CD4-positive, alpha-beta memory T cell (primary cell): ENCODE measurements at places on chromosomes 13 and 19. TPM values are rescaled to one million over a fixed set of nuclear protein-coding genes. Genes with fewer than 3 reads are reported as not detected.

- H3K4me1 ChIP-seq, result no peaks in the 10 kb centered on the region
- H3K4me3 ChIP-seq, result no peak overlapping the region
- no peaks in the 10 kb centered on the region for H3K36me3 ChIP-seq
- no peak for DNase-seq
- H3K27me3 ChIP-seq, result no peaks in the 10 kb centered on the region
Observed at GRCh38 chr13:46278474-46278873, 66.7 kb downstream of the LRRC63 start.

- no peaks in the 10 kb centered on the region for H3K36me3 ChIP-seq
- DNase-seq, result no peak
- H3K27me3 ChIP-seq, result no peaks in the 10 kb centered on the region
- no peak overlapping the region for H3K4me3 ChIP-seq
Observed at GRCh38 chr13:36154567-36155291, 23.5 kb upstream of the DCLK1 start.

GRCh38 chr19:13020002-13020414, 24.7 kb downstream of the NFIX start:
- peaks cover 19% of the 10 kb centered on the region for H3K4me1 ChIP-seq
- no peak overlapping the region for H3K4me3 ChIP-seq
- H3K36me3 ChIP-seq, result no peaks in the 10 kb centered on the region
- no peak for DNase-seq
- no peak overlapping the region for H3K27ac ChIP-seq

- no peaks in the 10 kb centered on the region for H3K4me1 ChIP-seq
- H3K4me3 ChIP-seq, result no peak overlapping the region
- H3K27me3 ChIP-seq, result no peaks in the 10 kb centered on the region
- no peak for DNase-seq
Observed at GRCh38 chr13:80001510-80001842, 339.4 kb downstream of the SPRY2 start.

DNA sequence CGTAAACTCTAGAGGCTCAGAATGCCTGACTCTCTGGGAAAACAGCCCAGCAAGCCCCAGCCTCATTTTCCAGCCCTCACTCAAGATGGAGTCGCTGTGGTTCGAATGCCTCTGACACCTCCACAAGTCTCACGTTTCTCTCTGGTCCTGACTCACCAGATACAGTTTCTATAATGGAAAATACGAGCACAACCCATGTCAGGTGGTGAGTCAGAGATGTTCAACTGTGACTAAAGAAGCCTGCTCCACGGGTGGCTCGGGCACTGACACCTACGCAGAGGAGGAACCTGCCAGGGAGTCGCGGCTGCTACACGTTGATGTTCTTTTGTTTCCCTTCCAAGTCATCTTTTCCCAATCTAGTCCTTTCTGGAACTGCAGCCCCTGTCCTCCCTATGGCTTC, 87.1 kb upstream of the STK24 start:
- H3K36me3 ChIP-seq, result no peaks in the 10 kb centered on the region
- no peaks in the 10 kb centered on the region for H3K27me3 ChIP-seq
- H3K4me3 ChIP-seq, result no peak overlapping the region
- H3K27ac ChIP-seq, result no peak overlapping the region
- H3K4me1 ChIP-seq, result peaks cover 5% of the 10 kb centered on the region
- DNase-seq, result no peak

DNA sequence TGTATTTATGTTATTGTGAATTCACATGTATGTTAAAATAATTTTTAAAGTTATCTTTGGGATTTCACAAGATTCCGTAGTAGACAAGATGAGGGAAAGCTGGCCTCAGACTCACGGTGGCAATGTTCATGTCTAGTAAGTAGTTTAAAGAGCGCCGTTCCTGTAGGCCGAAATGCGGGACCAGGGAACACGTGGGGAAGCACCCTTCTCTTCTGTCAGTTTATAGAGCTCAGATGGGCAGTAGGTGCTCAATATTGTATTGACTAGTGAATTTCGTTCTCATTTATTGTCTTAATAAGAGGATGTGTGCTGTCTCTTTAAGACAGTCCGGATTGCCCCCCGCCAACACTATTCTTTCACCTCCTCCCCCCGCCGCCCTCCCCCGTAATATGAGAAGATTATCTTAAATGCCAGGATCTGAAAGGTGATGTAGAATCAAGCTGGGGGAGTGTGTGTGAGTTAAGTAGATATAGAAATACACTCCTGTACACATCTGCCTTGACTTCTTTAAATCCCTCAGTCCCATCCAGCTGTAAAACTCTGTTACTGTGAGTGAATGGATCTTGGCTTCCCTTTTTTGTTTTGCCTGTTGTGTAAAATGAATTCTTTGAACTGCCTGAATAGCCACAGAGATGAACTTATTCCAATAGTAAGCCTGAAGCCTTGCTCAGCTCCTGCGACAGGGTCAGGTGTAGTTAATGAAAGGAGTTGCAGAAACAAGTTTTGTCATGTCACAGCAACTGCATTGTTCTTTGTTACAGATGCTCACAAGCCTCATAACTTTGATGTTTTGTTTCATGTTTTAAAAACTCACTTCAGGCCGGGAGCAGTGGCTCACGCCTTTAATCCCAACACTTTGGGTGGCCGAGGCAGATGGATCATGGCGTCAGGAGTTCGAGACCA, 1.3 kb downstream of the LAMP1 start:
- H3K4me3 ChIP-seq, result peak overlapping the region; percentile 73
- peak overlapping the region; percentile 90 for H3K27ac ChIP-seq
- H3K4me1 ChIP-seq, result peaks cover 34% of the 10 kb centered on the region
- H3K27me3 ChIP-seq, result no peaks in the 10 kb centered on the region

DNA sequence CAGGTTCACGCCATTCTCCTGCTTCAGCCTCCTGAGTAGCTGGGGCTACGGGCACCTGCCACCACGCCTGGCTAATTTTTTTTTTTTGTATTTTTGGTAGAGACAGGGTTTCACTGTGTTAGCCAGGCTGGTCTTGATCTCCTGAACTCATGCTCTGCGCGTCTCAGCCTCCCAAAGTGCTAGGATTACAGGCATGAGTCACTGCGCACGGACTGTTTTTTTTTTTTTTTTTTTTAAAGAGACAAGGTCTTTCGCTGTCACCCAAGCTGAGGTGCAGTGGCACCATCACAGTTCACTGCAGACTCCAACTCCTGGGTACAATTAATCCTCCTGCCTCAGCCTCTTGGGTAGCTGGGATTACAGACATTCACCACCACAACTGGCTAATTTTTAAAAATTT, 8.2 kb upstream of the ADAMTS10 start:
- peaks cover 10% of the 10 kb centered on the region for H3K4me1 ChIP-seq
- H3K4me3 ChIP-seq, result no peak overlapping the region
- H3K36me3 ChIP-seq, result no peaks in the 10 kb centered on the region
- DNase-seq, result no peak
- no peaks in the 10 kb centered on the region for H3K27me3 ChIP-seq

- no peak for DNase-seq
- no peak overlapping the region for H3K27ac ChIP-seq
- peaks cover 10% of the 10 kb centered on the region for H3K27me3 ChIP-seq
- H3K4me3 ChIP-seq, result no peak overlapping the region
Observed at GRCh38 chr19:295687-296370, 4.6 kb upstream of the PLPP2 start.

DNA sequence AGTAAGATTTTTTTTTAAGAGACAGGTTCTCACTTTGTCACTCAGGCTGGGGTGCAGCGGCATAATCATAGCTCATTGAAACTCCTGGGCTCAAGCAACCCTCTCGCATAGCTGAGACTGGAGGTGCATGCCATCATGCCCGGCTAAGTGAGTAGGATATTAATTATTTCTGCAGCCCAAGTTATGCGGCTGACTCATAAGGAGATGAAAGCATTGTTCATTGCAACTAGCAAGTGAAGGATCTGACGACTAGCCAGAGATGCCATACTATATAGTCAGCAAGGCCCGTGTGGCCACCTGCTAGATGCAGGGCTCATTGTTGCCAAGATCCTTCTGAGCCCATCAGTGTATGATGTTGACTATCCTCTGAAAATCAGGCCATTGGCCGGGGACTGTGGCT, 45.2 kb downstream of the ABCC4 start:
- H3K36me3 ChIP-seq, result no peaks in the 10 kb centered on the region
- H3K4me3 ChIP-seq, result no peak overlapping the region
- no peaks in the 10 kb centered on the region for H3K4me1 ChIP-seq
- no peak for DNase-seq

GRCh38 chr19:11092181-11092538, 2.9 kb downstream of the LDLR start:
- H3K36me3 ChIP-seq, result no peaks in the 10 kb centered on the region
- DNase-seq, result peak; percentile 73
- no peak overlapping the region for H3K4me3 ChIP-seq
- H3K4me1 ChIP-seq, result peaks cover 71% of the 10 kb centered on the region
- H3K27ac ChIP-seq, result peak overlapping the region; percentile 98

DNA sequence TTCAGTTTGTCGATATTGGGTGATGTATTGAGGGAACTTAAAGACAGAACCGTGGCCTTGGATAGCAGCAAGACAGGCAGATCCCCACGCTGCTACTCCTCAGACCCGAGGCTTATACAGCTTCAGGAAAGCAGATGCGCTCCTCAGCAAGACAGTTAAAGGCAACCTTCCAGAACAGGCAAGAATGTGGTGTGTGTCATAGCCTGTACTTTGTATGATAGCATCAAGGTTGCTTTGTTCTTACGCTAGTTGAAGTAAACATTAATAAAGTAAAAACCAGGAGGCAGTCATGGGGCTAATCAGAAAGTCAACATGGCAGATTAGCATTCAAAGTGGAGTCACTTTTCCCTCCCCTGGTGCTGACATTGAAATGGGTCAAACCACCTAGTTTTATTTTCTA, 473.2 kb downstream of the DCT start:
- H3K27me3 ChIP-seq, result no peaks in the 10 kb centered on the region
- DNase-seq, result no peak
- H3K36me3 ChIP-seq, result no peaks in the 10 kb centered on the region
- no peaks in the 10 kb centered on the region for H3K4me1 ChIP-seq
- H3K27ac ChIP-seq, result no peak overlapping the region
- no peak overlapping the region for H3K4me3 ChIP-seq

- no peaks in the 10 kb centered on the region for H3K36me3 ChIP-seq
- H3K4me3 ChIP-seq, result no peak overlapping the region
- H3K27ac ChIP-seq, result no peak overlapping the region
- H3K4me1 ChIP-seq, result peaks cover 8% of the 10 kb centered on the region
Observed at GRCh38 chr13:25739376-25739775, 312.4 kb downstream of the SHISA2 start.

DNA sequence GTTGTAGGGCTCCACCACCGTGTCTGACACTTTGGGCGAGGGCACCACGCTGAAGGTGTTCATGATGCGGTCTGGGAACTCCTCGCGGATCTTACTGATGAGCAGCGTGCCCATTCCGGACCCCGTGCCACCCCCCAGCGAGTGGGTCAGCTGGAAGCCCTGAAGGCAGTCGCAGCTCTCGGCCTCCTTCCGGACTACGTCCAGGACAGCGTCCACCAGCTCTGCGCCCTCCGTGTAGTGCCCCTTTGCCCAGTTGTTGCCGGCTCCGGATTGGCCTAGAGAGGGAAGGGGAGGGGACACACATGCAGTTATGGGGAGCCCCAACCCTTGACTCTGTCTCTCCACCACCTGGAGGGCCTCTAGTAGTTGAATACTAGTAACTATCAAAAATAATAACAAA, 6.2 kb downstream of the TUBB4A start:
- no peaks in the 10 kb centered on the region for H3K4me1 ChIP-seq
- DNase-seq, result no peak
- no peak overlapping the region for H3K27ac ChIP-seq
- no peaks in the 10 kb centered on the region for H3K36me3 ChIP-seq
- no peaks in the 10 kb centered on the region for H3K27me3 ChIP-seq

- DNase-seq, result no peak
- H3K4me3 ChIP-seq, result no peak overlapping the region
- no peaks in the 10 kb centered on the region for H3K27me3 ChIP-seq
- H3K36me3 ChIP-seq, result no peaks in the 10 kb centered on the region
- H3K27ac ChIP-seq, result no peak overlapping the region
Observed at GRCh38 chr13:39959497-39960144, 304.2 kb downstream of the COG6 start.

- no peak overlapping the region for H3K4me3 ChIP-seq
- peaks cover 22% of the 10 kb centered on the region for H3K4me1 ChIP-seq
- no peak for DNase-seq
- H3K27ac ChIP-seq, result peak overlapping the region; percentile 22
- no peaks in the 10 kb centered on the region for H3K36me3 ChIP-seq
- H3K27me3 ChIP-seq, result no peaks in the 10 kb centered on the region
Observed at GRCh38 chr19:3366753-3367627, 607 bp downstream of the NFIC start.

- H3K27ac ChIP-seq, result no peak overlapping the region
- H3K4me3 ChIP-seq, result no peak overlapping the region
- H3K36me3 ChIP-seq, result no peaks in the 10 kb centered on the region
- no peaks in the 10 kb centered on the region for H3K27me3 ChIP-seq
Observed at GRCh38 chr13:104170980-104171555, 1104.9 kb upstream of the SLC10A2 start.

- peaks cover 11% of the 10 kb centered on the region for H3K4me1 ChIP-seq
- H3K4me3 ChIP-seq, result no peak within 1 kb of the TSS
- peaks cover 40% of the 10 kb centered on the region for H3K36me3 ChIP-seq
Observed at GRCh38 chr19:58395220-58395978, at the start of gene RNF225. RNF225 (plus strand) TSS chr19:58395656; CDS start chr19:58396090, 434 bp downstream.

GRCh38 chr19:12937093-12937926, 1.1 kb upstream of the CALR start:
- H3K36me3 ChIP-seq, result peaks cover 27% of the 10 kb centered on the region
- H3K4me1 ChIP-seq, result peaks cover 48% of the 10 kb centered on the region
- peak overlapping the region; percentile 90 for H3K27ac ChIP-seq
- no peaks in the 10 kb centered on the region for H3K27me3 ChIP-seq
- DNase-seq, result no peak

PTPRH gene
- total RNA-seq, result not detected

PPP1R37 gene
- total RNA-seq, result 25.2 TPM

TFDP1 gene
- 21.5 TPM for total RNA-seq

FAM124A gene
- not detected for total RNA-seq

MCEMP1 gene
- total RNA-seq, result not detected

DIAPH3 gene
- total RNA-seq, result not detected

KIR2DL1 gene
- not detected for total RNA-seq

PSMC4 gene
- total RNA-seq, result 53.1 TPM

FXYD3 gene
- total RNA-seq, result not detected

KLK3 gene
- total RNA-seq, result not detected

CEACAM3 gene
- total RNA-seq, result not detected

SYT3 gene
- not detected for total RNA-seq
